Coronary artery (tissue), 2 donors: ENCODE measurements at places on chromosomes 11 and 22.

GRCh38 chr11:64887757-64888405, 9.5 kb upstream of the EHD1 start:
- DNase-seq: no peak

DNA sequence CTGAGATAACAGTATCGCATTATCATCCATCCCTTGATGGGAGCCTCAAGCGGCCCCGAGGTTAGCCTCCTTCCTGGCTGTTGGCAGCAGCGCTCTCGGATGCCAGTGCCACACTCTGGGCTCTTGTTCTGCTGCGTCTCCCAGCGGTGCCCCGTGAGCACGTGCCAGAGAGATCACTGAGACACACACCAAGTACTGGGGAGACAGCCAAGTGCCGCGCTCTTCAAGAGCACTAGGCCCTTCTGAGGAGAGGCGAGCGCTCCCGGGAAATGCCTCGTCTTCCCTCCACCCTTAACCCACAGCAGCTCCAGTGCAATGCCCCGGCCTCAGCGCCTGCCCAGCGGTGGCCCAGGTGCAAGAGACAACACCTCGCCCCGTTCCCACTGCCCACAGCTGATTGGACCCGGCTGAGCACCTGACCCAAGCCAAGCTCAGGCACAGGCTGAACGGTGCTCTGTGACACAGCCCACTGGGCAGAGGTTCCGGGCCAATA, 248.3 kb upstream of the NARS2 start:
- no peak for DNase-seq

DNA sequence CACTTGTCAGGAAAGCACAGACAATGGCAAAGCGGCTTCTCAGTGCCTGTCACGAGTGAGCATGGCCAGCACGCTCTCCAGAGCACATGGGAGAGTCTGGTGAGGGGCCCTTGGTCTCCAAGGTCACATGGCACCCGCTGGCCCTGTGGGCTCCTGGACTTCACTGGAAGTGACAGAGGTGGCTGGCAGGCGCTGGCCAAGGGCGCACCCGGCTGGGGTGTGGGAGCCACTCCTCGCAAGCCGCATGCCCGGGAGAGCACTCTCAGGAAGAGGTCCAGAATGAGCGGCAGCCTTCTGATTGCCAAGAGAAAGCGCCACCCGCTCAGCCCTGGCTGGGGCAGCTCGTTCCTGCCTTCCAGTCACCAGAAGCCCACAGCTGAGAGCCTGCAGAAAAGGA, 17.1 kb upstream of the MOB2 start:
- no peak for DNase-seq

- no peak for DNase-seq
These were observed 80.0 kb downstream of the MED15 start for GRCh38 chr22:20587206-20587958.

GRCh38 chr11:66841861-66842260, 1.4 kb upstream of the RCE1 start:
- peak; percentile 68 for DNase-seq

DNA sequence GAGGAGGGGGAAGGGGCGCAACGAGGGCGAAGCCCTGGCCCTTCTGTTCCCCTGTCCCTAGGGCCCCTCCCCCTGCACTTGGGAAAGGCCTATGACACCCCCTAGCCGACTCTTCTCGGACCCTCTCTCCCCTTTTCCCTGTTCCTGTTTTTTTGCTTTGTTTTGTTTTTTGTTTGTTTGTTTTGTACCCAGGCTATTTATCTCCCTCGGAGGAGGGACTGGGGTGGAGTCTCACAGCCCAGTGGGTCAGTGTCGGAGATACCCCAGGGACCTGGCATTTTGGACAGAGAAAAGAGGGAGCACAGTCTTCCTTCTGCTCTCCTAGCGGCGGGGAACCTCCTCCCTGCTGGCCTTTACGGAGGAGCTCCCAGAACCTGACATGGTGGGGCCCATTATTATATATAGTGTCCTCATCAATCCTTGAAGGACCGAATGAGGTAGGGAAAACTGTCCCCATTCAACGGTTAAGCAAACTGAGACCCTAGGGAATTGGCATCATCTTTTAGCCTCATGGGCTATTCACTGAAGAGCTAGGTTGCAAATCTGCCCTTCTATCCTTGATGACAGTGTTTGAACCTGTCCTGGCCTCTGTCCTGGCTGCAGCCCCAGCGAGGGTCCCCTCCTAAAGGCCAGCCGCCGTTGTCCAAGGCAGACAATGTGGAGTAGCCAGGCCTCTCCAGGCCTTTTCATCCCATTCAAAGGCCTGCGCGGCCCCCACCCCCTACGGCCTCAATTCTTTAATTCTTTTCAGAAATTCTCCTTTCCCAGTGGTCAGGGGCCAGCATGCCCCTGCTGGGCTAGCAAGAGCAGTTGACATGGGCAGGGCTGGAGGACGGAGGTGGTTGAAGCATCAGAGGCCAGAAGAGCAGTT, 911 bp downstream of the EMID1 start:
- DNase-seq: no peak

DNA sequence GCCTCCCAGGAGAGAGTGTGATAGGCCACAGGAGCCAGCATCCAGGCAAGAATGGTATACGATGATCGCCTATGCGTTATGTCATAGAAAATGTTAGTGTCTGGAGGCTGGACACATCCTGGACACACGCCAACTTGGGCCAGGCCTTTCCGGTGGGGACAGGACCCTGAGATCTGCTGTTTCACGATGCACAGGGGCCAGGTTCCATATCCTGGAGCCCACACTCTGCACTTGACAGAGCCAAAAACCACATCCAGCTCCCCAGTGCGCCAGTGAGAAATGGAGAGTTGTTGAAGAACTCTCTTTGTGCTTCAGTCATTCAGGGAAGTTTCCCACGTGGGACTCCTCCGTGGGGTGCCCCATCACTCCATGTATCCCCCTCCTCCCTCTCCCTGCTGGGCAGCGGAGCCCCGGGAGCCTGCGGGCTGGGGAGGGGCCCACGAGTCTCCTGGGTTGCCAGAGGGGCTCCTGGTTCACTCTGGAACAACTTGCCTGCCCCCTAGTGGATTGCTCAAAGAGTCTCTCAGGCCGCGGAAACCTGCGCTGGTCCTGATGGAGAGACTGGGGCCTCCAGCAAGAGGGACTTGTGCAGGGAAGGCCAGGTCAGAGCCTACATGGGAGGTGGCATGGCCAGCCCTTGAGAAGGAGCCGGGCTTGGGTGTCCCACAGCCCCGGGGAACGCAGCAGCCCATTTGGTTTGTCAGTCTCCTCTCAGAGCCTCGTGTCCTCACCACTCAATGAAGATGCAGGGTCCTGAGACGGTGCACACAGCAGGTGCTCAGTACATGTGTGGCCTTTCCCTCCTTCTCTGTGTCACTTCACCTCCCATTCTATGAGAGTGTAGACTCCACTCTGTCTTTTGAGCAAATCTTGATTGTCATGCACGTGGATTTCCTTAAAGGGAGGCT, 10.2 kb upstream of the LRRC32 start:
- no peak for DNase-seq

- DNase-seq: no peak
These were observed 1.0 kb downstream of the POU2AF3 start for GRCh38 chr11:111299101-111300026.

DNA sequence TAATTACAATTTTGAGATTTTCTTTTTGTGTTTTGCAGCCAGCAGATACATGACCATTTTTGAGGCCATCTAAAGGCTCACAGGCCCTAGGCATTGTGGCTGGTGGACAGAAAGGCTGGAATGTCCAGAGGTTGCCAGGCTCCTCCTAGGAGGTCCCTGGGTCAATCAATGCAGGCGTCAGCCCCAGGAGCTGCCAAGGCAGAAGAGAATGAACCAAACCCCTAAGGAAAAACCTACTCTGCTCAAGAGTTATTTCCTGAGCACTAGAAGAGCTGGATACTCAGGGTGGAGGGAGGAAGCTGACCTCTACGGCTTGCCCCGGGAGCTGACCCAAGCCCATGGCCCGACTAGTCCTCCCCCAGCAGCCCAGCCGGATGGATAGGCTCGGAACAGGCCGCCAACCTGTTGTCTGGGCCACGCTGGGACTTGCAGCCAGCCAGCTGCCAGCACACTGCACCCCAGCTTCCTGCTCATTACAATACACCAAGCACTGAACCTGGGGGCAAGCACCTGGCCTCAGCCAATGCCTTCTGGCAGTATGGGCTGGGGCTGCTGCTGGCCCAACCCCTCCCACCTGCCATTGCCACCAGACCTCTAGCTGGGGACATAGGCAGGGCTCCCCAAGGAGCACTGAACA, 5.7 kb upstream of the SCGB1A1 start:
- DNase-seq: no peak

DNA sequence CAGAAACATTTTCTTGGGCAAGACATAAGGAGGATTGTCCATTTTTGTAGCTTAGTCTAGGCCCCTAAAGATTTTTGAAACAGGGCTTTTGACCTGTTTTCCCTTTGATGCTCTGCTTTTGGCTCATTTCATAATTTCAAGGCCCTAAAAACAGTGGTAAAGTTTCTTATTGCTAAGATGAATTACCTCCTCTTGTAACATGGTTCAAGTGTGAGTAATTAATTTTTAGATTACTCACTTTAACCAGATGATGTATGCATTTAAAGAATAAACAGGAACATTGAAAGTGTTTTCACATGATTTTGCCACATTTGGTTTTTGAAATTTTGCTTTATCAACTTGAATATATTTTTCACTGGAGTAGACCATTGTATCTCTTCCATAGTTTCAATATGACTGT, 1.2 kb downstream of the RAG2 start:
- DNase-seq: no peak

- peak; percentile 95 for DNase-seq
These were observed 417 bp upstream of the BRSK2 start for GRCh38 chr11:1389103-1389931.

DNA sequence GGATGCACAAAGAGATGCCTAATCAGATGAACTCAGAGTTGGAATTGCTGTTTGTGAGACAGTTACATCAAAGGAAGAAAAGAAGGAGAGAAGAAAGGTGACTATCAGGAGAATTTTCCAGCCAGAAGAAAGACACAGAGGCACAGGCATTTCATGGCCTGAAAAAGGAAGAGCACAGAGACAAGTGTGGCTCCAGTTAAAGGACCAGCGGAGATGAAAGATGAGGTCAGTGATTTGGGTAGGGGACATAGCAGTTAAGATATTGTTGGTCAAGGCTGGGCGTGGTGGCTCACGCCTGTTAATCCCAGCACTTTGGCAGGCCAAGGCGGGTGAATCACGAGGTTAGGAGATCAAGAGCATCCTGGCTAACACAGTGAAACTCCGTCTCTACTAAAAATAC, 3.4 kb upstream of the ZNF280A start:
- DNase-seq: no peak

DNA sequence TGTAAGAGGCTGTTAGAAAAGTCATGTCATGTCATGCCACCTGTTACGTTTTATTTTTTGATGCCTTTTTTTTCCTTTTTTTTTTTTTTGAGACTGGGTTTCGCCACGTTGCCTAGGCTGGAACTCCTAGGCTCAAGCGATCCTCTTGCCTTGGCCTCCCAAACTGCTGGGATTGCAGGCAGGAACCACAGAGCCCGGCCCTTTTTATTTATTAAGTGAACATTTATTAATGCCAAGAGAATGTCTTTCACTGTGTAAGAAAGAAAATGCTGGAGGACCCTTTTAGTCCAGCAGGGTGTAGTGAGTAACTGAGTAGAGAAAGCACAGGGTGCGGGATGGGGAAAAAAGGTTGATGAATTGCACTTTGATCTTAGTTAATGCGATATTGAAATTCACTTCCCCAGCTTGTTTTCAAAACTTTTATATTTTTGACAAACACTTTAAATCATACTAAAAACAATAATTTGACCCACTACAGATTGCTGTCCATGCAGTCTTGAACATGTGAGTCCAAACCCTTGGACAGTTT, 2.3 kb upstream of the XBP1 start:
- no peak for DNase-seq

DNA sequence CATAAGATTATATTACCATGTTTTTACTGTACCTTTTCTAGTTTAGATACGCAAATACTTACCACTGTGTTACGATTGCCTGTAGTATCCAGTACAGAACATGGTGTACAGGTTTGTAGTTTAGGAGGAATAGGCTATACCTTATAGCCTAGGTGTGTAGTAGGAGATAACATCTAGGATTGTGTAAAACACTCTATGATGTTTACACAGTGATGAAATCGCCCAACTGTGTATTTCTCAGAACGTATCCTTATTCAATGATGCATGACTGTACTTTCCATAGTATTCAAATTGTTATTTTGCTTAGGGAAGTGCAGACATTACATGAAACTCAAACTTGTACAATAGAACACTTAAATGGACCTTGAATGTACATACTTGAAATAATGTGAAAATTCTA, 188.1 kb upstream of the PDGFD start:
- DNase-seq: no peak

GRCh38 chr11:41118521-41118920, 340.9 kb downstream of the LRRC4C start:
- no peak for DNase-seq

DNA sequence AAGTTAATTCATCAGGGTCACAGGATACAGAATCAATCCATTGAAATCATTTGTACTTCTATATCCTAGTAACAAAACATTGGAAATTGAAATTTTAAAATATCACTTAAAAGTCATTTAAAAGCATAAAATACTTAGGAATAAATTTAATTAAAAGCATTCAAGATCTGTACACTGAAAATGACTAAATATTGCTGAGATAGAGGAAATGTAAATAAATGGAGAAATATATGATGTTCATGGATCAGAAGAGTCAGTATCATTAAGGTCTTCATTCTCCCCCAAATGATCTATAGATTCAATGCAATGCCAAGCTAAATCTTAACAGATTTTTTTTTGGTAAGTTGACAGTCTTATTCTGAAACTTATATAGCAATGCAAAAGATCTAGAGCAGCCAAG, 49.8 kb downstream of the RRP8 start:
- no peak for DNase-seq

- no peak for DNase-seq
These were observed 35.7 kb downstream of the SFI1 start for GRCh38 chr22:31532060-31532459.

DNA sequence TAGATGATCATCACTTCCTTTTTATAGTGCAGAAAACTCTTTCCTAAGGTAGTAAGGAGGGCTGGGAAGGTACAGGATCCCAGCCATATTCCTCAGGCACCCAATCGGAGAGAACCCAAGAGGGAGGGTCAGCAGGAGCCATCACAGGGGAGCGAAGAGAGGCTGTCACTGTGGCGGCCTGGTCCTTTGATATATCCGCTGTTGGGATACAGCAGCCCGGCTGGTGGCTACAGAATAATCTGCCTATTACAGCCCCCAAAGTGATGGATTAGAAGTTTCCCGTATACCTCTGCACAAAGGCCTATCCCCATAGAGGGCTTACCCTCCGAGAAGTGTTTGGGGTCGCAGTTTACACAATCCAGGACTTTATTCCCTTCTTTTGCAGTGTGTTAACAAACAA, 48.5 kb downstream of the OR4D9 start:
- peak; percentile 59 for DNase-seq

GRCh38 chr22:39962071-39962470, 1.9 kb downstream of the TMA7B start:
- no peak for DNase-seq

- DNase-seq: no peak
These were observed 138.4 kb upstream of the DDI1 start for GRCh38 chr11:103898065-103898464.

DNA sequence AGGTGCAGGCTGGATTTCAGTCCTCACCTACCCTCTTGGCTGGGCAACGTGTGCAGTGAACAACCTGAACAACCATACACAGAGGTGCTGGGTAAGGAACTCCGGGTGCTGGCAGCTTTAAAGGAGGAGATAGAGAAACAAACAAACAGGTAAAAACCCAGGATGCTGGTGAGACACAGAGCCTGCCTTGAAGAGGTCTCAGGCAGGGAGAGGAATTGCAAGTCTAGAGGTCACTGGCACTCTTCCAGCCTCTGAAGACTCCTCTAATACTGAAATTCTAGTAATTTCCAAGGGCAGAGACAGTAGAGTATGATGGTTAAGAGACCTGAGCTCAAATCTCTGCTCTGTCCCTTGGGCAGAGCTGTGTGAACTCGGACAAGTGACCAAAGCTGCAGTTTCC, 192.5 kb downstream of the CEP164 start:
- no peak for DNase-seq
